ENCODE measurements at places on chromosomes 11 and 22.
A peak's percentile ranks its signal among the peaks of the same experiment; 100 is the strongest.

GRCh38 chr22:45197606-45198462, 34.1 kb downstream of the NUP50 start:
- DNase-seq, result no peak

GRCh38 chr11:85787809-85788760, 22.9 kb downstream of the SYTL2 start:
- no peak for DNase-seq

DNA sequence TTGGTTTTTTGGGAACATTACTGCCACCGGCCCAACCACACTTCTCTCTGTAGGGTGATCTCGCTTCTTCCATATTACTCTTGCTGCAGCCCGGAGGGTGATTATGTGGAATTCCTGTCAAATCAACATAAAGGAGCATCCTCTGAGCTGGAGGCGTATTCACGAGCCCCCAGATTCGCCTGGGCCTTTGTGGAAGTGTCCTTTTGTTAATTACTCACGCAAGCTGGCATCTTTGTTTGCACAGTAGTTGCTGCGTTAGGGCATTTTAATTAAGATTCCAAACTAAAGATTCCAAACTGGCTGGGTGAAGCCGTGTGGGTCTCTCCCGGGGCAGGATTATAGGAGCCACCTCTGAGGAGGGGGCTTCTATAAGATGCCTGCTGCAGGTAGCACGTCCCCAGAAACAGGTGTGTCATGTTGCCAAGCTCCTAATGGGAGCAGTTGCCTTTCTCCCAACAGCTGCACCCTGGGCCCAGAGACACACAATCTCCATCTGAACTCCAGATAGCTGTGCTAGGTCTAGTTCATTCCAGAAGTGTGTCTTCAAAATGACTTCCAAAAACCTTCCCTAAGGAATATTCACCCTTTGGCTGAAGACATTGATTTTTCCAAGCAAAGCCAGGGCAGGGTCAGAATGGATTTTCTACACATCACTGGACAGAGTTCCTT, 40.9 kb downstream of the SHISAL1 start:
- no peak for DNase-seq

DNA sequence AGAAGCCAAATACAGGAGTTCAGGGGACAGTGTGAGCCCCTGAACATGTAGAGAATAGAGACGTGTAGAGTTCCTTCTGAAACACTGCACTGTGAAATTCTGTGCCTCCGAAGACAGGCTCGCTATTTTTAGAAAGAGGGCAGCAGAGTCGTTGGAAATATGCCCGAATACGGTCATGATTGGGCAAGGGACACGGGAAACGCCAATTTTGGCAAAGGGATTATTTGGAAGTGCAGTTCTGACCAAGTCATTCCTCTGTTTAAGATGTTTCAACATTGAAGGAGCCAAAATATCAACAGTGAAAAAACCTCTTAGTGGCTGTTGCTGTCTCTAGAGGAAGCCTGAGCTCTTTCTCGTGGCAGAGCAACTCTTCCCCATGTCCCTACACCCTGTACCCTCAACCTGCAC, 9.5 kb upstream of the CBX6 start:
- DNase-seq, result no peak

DNA sequence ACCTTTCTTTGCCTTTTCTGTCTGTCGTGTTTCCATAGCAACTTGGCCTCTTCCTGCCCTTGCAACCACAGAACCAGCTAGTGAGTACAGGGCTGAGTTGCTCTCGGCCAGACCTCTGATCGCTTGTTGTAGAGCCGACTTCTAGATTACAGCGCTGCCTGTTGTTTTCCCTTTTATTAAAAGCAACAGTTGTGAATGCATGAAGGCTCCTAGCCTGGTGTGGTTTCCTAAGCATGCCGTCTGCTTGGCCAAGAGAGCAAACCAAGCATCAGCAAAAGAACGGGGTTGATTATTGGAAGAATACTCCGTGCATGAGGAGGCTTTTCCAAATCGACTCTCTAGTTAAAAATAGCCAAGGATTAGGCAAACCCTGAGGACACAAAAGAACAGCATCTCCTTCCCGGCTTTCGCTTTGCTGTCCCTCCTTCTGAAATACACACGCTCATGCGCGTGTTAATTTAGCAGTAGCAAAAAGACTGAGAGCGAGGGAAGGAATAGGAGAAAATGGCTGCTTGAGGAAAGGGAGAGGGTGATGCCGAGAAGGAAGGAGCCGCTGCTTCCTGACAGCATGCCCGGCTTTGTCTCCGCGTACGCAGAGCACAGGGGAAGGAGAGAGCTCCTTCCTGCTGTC, 71.5 kb upstream of the TTC12 start:
- DNase-seq, result no peak

GRCh38 chr11:64419257-64419790, 60.4 kb downstream of the RPS6KA4 start:
- DNase-seq, result no peak

DNA sequence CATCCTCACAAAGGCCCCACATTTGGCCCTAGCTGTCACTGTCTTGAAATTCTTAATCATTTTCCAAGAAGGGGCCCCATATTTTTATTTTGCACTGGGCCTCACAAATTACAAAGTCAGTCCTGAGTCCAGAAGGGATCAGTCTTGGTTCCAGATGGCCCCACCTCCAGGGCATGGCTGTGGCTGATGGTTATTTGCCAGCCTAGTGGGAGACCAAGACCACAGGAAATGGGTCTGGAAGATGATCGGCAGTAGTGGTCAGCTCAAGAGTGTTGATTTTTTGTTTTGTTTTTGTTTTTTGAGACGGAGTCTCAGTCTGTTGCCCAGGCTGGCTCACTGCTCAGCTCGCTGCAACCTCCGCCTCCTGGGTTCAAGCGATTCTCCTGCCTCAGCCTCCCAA, 47.1 kb upstream of the EMID1 start:
- DNase-seq, result no peak

- no peak for DNase-seq
Measured at GRCh38 chr11:61079416-61080150, 22.7 kb upstream of the CD5 start.

DNA sequence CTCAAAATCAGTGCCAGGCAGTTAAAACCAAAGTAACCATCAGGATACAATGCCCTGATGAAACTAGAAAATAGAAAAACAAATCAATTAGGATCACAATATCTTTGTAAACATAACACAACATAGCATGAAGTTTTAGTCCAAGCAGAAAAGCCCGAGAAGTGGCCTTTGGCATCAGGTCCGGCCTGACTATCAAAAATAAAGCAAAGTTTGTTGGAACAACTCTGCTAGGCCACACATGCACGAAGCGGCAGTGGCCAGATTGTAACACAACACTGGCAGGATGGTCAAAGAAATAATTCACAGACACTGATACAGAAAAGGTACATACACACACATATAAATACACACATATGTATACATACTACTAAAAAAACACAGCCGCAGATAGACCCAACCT, 26.9 kb downstream of the CDON start:
- DNase-seq, result no peak

- DNase-seq, result peak; percentile 16
Measured at GRCh38 chr11:1202154-1202775, 20.6 kb upstream of the MUC5B start.

Data from mesothelial cell of epicardium (in vitro differentiated cells).